ENCODE measurements at places on chromosomes 1 and 21.

DNA sequence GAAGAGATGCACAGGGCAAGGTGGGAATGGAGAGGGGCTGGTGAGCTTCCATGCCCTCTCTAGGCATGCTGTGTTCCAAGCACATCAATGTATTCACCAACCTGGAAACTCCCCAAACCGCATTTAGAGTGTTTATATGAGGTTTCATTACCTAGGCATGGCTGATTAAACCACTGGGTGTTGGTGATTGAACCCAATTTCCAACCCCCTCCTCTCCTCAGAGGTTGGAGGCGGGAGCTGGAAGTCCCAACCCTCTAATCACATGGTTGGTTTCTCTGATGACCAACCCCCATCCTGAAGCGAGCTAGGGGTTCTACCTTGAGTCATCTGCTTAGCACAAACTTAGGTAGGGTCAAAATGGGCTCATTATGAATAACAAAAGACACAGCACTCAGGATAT lies 3.0 kb upstream of the PPIE start:
- DNase-seq, result no peak

GRCh38 chr1:227728059-227728891 lies 6.8 kb downstream of the JMJD4 start:
- peak; percentile 47 for DNase-seq

GRCh38 chr1:84782881-84783280 lies 92.6 kb upstream of the SSX2IP start:
- no peak for DNase-seq

DNA sequence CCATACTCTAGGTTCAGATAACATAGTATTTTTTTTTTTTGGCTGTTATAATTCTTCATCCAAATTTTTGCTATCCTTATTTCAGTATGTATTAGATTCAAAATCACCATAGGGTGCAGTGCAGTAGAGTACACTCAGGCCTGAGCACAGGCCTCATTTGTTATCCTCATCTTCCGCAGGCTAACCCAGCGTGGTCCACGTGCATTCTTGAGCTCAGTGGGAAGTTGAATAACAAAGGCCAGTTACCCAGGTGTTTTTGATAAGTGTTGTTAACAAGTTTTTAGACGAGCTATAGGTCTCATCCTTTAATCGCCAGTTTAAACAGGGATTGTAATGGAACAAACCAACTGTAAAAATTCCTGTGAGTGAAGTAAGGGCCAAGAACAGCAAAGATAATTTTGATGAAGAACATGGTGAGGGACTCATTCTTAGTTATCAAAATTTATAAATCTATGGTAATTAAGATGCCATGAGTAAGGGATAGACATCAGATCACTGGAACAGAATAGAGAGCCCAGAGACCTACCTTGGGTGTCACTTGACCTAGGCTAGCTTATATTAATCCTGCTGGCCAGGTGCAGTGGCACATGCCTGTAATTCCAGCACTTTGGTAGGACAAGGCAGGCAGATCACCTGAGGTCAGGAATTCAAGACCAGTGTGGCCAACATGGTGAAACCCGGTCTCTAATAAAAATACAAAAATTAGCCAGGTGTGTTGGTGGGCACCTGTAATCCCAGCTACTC lies 22.0 kb downstream of the FLVCR1 start:
- DNase-seq, result no peak

GRCh38 chr1:91919962-91920361 lies 29.2 kb upstream of the BRDT start:
- peak; percentile 21 for DNase-seq

DNA sequence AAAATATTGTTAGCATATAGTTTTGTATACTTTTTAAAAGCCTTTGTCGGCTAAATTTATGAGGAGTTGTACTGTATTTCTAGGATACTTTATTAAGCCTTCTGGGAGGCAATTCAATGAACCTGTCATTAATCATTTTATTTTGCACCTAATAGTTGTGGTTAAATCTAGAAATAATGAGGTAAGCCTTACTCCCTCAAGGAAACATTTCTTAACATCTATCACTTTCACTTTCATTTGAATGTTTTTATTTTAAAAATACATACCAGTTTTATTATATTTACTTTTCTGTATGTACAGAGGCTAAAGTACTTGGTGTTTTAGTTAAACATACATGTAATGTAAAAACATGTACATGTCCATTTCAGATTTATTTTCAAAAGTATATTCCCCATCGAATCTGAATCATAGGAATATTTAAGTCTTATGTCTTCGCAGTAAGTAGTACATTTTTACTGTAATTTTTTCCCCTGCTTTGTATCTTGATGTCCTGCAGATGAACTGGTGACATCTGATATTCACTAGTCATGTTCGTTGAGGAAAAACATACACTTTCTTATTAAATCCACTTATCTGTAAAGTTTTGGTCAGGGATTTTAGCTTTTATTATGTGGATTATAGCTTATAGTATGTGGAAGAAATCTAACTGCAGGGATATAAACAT lies 82.8 kb downstream of the DISP1 start:
- DNase-seq, result no peak

DNA sequence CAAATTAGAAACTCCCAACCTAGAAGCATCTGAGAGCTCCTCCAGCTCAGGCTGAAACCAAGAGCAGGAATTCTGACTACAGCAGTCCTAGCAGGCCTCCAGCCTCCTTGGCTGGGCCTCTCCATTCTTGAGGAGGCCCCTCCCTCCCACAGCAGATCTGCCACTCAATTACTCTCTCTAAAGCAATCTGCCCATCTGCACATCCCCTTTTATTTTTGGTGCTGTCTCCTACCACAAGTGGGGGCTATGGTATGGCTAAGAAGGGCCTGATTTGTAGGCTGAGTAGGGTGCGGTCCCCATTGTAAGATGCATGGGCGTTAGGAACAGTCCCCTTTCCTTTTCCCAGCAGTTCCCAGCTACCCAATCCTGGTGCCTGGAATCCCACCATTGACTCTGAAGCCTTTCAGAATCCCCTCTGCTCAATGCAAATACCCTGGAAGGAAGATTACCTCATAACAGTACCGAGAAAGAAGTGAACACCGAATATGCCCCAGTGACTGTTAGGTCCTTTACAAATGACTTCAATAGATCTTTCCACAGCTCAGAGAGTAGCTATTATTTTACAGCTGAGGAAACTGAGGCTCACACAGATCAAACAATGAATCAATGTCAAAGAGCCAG lies 11.6 kb upstream of the TTC39A start:
- no peak for DNase-seq

DNA sequence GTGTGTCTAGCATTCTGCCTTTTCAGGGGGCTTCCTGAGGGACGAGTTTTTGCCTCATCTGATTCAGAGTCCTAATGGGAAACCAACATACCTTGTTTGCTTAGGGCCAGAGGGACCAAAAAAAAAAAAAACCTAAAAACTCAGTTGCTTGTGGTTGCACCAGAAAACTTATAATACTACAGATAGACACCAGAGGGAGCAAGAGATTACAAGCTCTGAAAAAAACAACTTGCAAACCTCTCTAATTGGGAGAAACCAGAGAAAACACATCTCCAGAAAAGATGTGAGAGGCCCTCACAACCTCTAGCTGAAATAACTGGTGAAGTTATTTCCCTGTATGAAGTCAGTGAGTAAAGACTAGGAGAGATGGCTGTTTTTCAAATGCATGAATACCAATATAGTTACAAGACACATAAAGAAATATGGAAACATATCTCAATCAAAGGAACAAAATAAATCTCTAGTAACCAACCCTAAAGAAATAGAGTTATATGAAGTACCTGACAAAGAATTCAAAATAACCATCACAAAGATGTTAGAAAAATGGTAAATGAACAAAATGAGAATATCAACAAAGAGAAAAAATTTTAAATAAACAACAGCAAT lies 233.7 kb upstream of the NFIA start:
- peak; percentile 71 for DNase-seq

DNA sequence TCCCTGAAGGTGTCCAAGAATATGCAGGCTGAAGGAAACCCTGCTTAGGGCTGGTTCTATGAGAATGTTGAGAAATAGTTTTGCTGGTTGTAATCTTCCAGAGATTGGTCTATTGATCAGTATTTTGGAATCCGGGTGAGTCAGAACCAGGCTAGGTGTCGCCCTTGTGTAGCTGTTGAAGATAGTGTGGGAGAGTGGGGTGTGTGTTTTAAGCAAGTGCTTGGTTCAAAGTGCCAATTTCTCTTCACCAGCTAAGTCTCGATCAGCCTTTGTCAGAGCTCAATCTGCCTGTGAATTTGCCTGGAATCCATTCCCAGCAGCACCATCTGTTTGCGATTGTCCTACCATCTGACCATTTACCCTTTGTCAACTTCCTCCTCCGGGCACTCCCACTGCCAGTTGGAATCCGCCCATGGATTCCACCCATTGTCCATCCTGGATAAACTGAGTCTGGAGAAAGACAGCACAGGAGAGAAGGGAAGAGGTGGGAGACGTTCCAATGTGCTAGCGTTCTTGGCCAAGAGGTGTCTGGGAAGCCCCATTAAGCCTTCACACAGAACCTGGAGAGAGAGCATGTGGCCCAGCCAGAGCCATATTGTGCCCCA lies 59.4 kb upstream of the CYP2J2 start:
- peak; percentile 46 for DNase-seq

GRCh38 chr1:36938819-36939218 lies 95.5 kb downstream of the GRIK3 start:
- DNase-seq, result no peak

GRCh38 chr1:159916242-159917051 lies 8.9 kb downstream of the TAGLN2 start:
- peak; percentile 96 for DNase-seq

DNA sequence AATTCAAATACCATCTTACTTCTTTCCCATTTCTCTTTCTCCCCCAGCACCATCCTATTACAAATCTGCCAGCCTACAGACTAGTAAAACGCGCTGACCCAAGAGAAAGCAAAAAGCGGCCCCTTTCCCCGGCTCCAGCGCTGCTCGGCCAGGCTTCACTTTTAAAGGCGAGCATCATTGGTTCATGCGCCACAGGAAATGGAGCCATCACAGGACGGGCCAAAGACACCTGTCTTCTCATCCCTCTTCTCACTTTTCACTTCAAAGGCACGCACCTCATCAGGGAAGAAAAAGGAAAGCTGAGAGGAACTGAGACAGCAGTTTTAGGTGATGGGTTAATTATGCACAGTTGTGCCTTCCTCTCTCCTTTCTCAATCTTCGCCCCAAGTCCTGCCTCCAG lies 664.2 kb upstream of the USP24 start:
- no peak for DNase-seq

- no peak for DNase-seq
Measured at GRCh38 chr1:53546409-53547155, 87.4 kb downstream of the DMRTB1 start.

GRCh38 chr1:216587715-216588114 lies 135.5 kb downstream of the ESRRG start:
- no peak for DNase-seq

GRCh38 chr1:185652348-185652747 lies 81.8 kb upstream of the HMCN1 start:
- DNase-seq, result no peak

GRCh38 chr1:153929426-153929825 lies 6.7 kb upstream of the GATAD2B start:
- no peak for DNase-seq

- peak; percentile 7 for DNase-seq
Measured at GRCh38 chr1:44326821-44327465, 28.1 kb downstream of the ERI3 start.

GRCh38 chr1:52551507-52552235 lies 1.2 kb downstream of the TUT4 start:
- peak; percentile 53 for DNase-seq

- DNase-seq, result no peak
Measured at GRCh38 chr1:57712846-57713245, 289.0 kb upstream of the DAB1 start.

- DNase-seq, result no peak
Measured at GRCh38 chr1:236948381-236948780, 55.9 kb downstream of the MT1HL1 start.

GRCh38 chr1:235657747-235658526 lies 8.4 kb upstream of the GNG4 start:
- DNase-seq, result no peak

DNA sequence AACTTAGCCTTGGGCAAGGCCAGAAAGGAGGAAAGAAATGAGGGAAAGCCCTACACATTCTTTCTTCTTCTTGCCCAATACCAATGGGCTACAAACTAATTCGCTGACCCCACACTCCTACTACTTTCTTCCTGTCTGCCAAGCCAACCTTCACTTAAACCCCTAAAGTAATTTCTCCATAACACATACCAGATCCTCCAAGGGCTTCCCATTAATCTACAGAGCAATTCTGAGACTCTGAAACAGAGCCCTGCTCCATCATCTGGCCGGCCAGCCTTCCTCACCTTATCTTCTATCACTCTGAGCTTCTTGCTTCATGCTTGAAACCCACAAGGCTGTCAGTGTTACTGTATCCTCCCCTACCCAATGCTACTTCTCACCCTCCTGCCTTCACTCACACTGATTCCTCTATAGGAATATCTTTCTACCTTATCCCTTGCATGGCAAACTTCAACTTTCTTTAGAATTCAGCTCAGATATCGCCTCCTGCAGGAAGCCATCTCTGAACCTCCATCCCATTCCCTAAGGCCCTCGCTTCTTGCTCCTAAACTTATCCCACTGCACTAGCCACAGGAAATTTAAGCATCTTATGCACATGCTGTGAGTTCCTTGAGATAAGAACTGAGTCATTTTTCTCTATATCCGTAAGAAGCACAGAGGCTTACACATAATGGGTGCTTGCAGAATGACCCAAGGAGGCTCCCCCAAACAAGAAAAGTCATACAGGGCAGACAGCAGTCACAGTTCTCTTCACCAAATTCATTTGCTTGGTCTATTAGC lies 81.9 kb downstream of the JAK1 start:
- DNase-seq, result no peak

DNA sequence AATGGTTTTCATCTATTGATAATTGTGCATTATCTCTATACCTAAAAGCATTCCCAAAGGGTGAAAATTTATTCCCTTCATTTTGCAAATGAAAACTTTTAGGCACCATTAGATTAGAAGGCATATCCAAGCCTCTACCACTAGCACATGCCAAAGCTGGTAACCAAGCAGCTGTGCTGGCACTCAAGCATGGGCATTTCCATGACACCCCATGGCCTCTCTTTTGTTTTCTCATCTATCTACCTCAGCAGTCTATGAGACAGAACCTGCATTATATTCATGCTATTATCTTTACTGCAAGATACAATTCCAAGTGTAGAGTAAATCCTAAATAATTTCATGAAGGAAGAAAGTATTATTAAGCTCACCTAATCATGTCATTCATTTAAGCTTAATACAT lies 334.3 kb upstream of the LRRC7 start:
- no peak for DNase-seq

- no peak for DNase-seq
Measured at GRCh38 chr1:176950736-176951324, 213.7 kb downstream of the ASTN1 start.

DNA sequence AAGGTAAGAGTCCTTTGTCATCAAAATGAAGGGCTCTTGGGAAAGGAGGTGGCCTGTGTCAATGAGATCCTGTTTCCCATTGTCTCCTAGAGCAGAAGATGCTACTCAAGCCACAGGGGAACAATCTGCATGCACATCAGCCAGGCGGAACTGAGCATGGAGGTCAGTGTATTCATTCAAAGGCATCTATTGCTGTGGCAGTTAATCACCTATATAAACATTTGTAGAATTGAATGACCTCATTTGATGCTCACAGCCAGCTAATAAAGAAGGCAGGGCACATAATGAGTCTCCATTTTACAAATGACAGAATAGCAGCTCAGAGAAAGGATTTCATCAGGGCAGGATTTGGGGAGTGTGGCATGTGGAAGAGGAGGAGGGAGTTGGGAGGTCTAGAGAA lies 5.7 kb upstream of the FYB2 start:
- no peak for DNase-seq

Data from fibroblast of skin of scalp (primary cell).